Activated T-cell treated with anti-CD3 and anti-CD28 coated beads, Interleukin-2, amount 50 U/mL, for 72 hours (primary cell): ENCODE measurements at places on chromosomes 13 and 19.

GRCh38 chr19:43766755-43767043, 11.9 kb upstream of the SMG9 start:
- no peak for DNase-seq

- peak; percentile 84 for DNase-seq
Observed at GRCh38 chr19:50817941-50818858, 5.4 kb downstream of the KLK1 start.

DNA sequence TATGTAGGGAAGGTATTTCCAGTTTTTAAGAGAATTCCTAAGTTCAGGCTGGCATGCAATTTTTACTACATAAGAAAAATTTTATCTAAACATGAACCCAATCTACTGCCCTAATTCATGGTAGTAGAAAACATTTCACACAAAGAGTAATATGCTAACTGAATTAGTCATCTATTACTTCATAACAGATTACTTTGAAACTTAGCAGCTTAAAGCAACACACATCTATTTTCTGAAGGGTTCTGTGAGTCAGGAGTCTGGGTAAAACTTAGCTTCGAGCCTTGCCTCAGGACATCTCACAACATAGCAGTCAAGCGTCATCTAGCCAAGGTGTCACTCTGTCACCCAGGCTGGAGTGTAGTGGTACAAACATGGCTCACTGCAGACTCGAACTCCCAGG, 537.5 kb downstream of the DCT start:
- DNase-seq: no peak

DNA sequence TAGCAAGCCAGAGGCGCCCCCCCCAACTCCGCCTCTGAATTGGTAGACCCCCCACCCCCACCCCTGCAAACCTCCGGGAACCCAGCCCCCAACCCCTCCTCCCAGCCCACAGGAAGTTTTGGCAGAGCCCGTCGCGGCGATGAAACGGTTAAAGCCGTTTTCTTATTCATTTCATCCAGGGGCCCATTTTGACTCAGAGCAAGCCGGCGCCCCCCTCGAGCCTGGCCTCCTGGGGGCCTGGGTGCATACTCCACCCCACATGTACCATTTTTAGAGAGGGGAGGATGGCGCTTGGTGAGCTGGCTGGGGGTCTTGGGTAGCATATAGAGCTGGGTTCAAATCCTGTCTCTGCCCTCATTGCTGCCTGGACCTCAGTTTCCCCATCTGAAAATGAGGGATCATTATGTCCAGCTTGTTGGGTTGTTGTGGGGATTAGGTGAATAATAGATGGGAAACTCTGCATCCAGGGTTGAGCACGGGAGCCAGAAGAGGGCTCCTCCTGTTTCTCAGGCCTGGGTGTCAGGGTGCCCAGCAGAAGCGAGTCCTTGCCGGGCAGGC, 7.9 kb upstream of the JUNB start:
- peak; percentile 93 for DNase-seq

GRCh38 chr19:55355213-55355821, 798 bp upstream of the COX6B2 start:
- no peak for DNase-seq

DNA sequence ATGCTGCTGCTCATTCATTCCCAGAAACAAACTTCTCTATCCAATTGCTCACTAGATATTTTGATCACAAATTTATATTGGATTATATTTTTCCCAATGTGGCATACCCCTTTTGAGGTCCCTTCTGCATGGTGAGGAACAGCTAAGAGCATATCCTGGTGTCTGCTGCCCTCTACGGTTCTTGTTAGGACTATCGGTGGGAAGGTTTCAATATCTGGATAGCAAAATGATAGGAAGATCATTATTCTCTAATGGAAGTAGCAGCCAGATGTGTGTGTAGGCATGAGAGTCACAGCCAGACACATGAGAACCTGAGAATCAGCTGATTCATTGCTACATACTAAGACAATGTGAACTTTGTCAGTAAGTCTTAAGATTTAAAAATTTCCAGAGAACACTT, 1422.4 kb upstream of the MIR17HG start:
- no peak for DNase-seq

GRCh38 chr13:44151474-44151873, 222.2 kb upstream of the SERP2 start:
- no peak for DNase-seq

GRCh38 chr19:37931881-37932655, 25.1 kb downstream of the SIPA1L3 start:
- peak; percentile 4 for DNase-seq

GRCh38 chr19:49019242-49019932, 2.5 kb upstream of the LHB start:
- peak; percentile 69 for DNase-seq

DNA sequence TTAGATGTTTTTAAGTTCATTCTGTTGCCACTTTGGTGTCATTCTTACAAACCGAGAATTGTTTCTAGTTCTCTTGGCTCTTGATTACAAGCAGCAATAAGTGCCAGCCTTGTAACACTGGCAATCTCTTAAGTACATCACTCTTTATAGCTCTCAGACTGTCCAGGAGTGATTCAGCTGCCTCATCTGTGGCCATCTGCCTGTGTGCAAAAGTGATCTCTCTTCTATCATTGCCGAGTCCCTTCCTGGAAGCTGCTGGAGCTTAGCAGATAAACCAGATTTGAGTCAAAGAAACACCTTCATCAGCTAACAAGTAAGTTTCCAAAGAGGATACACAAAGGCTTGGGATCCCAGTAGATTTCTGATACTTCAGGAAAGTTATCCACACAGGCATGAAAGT, 23.2 kb downstream of the STOML3 start:
- no peak for DNase-seq

GRCh38 chr19:45476304-45476703, 8.5 kb downstream of the FOSB start:
- no peak for DNase-seq

DNA sequence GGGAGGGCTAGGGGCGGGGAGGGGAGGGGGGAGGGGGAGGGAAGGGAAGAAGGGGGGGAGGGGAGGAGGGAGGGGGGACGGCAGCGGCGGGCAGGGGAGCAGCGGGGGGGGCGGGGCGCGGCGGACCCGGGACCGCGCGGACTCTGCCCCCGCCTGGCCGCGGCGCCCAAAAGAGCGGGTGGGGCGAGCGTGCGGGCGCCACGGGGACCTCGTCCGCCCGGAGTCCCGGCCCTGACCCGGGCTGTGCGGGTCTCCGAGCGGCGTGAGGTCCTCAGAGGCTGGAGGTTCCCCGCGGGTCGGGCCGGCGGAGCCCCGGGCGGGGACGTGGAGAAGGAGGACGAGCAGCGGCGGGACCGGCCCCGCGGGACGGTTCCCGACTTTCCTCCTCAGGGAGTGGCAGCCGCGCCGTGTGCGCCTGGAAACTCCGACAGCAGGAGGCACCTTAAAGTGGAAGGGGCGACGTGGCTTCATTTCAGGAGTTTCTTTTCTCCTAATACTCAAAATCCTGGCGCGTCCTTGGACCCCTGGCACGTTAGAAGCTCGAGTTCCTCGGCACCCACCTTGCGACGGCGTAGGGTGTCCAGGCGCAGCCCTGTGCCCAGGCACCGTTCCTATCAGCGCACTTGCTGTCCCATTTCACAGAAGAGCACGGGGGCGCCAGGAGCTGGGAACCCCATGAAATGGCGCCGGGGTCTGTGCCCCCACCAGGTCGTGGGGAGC, 518 bp upstream of the PLPP2 start:
- no peak for DNase-seq

GRCh38 chr13:33629605-33630360, 188.2 kb upstream of the RFC3 start:
- DNase-seq: no peak

GRCh38 chr19:13834244-13835069, 39.2 kb downstream of the ZSWIM4 start:
- no peak for DNase-seq

DNA sequence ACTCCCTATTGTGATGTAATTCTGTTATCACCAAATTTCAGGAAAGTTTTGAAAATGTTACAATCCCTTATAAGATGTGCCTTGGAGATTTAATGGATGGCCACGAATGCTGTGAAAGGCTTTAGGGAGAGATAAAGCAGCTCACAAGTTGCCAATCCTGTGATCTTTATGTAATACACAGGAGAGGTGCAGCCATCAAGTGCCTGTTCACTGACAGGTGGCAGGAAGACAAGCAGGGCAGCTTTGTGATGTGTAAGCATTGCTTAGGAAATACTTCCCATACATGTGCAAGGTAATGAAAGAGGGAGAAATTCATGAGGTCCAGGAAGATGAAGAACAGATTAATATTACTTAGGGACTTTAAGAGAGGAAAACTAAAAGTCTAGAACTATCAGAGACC, 628.8 kb downstream of the SLITRK6 start:
- no peak for DNase-seq

DNA sequence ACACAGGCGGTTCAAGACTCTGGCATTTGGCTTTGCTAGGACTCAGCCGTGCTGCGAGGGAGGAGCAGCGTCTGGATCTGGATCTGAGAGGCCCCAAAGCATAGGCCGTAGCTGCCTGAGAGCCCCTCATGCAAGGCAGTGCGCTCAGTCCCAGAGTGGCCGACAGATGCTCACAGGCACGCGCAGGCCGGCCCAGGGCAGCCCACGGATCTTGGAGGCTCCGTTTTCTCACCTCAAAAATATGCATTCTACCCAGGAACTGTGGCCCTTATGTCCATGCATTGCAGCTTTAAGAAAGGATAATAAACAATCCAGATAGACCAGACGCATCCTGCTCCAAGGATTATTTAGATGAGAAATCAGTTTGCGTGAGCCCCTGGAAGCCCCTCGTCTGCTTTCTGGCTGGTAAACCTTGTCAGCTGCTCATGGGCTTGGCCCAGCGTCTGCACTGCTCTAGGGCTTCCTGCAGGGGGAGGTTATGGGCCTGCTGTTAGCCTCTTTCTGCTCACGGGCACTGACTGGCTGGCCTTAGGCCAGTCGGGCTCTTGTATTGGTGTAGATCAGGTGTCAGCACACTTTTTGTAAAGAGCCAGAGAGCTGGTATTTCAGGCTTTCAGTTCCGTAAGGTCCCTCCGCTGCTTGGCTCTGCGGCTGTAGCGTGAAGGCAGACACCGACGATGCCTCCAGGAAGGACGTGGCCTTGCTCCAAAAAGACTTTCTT, 24.2 kb downstream of the TEX29 start:
- no peak for DNase-seq

DNA sequence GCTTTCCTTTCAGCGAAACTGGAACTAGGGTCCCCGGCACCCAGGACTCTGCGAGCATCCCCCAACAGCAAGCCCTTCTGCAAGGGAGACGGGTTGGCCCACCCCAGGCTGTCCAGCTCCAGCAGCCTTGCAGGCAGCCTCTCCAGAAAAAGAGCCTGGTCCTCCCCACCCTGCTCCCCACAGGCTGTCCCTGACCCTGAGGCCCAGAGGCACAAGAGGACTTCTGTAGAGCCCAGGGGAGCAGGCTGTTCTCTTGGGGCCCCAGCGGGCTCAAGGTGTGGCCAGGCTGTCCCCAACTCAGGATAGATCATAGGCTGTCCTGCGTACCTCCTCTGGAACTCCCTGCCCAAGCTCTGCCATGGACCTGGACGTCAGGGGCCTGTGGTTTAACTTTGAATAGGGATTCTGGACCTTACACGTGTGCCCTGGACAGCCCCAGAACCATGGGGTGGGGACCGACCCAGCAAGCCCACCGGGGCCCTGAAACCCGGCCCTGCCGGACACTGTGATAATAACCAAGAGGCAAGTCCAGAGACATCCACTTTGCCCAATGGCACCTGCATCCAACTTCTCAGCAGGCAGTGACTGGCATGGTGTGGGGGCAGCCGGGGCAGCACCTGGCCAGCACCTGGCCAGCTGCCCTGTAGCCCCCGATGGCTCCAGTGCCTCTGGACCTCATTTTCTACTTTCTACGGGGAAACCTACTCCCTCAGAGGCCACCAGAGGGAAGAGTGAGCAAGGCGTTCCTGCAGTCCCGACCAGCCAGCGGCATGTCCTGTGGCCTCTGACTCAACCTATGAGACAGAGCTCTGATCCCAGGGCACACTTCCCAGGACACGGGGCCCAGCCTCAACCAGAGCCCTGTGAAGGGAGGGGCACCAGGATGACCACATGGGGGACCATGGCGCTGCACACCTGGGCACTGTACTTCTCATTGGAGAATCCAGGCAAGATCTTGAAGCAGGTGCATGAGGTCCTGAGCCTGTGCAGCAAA, 50.9 kb upstream of the TPM4 start:
- DNase-seq: no peak

GRCh38 chr19:46697204-46697960, 19.5 kb downstream of the PRKD2 start:
- no peak for DNase-seq

DNA sequence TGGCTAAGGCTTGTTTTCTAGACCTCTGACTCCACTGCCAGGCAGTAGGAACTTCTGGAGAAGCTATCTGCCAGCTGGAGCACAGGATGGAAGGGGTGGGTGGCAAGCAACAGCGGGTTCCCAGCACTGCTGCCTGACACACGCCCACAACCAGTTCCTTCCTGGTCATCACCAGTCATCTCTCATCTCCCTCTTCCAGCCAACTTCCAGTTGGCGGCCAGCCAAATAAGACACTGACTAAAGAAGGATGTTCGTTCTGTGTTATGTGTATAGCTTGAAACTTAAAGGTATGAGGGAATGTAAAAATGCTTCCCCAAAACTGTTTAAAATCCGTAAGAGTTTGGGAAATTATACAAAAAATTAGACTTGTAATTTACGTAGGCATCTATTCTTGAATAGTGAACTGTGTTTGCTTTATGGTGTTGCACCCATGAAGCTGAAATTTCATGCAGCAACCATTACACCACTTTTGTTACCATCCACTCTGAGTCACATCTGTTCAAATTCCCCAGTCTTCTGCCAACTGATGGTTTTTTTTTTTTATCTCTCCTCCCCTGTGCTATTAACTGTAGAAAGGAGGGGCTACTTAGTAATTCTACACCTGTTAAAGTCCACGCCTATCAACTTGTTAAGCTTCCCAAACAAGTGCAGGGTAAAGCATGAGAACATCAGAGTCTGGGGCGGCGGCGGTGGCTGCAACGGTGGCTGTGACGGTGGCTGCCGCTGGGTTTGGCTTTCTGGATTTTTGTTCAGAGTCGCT, 86.2 kb upstream of the FRY start:
- no peak for DNase-seq

DNA sequence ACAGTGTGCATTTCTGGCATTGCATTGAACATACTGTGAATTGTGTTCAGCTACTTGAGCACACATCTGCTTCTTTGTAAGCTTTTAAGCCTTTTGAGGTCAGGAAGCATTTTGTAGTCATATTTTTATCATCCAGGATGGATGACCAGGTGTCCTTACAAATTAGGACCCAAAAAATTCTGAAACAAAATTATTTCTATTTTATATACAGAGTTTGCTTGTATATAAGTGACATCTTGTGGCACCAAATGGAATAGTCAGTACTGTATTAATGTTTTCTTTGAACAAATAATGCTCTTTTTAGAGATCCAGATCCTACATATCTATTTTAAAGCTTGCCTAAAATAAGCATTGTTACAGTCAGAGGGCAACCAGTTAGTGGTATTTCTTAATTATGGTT, 9.5 kb upstream of the SUPT20H start:
- no peak for DNase-seq

DNA sequence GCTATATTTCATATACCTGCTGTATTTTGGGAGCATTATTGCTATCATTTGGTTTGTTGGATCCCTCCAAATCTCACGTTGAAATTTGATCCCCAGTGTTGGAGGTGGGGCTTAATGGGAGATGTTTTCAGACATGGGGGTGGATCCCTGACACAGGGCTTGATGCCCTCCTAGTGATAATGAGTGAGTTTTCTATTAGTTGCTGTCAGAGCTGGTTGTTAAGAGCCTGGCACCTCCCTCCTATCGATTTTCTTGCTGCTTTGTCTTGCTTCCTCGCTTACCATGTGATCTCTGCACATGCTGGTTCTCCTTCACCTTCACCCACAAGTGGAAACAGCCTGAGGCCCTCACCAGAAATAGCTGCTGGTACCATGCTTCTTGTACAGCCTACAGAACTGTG, 259.9 kb upstream of the STARD13 start:
- no peak for DNase-seq

GRCh38 chr19:49874503-49875157, 2.5 kb downstream of the AKT1S1 start:
- DNase-seq: no peak
